ENCODE measurements at places on chromosomes 3 and 15. TPM values are rescaled to one million over a fixed set of nuclear protein-coding genes. Genes with fewer than 3 reads are reported as not detected.

Gene POLQ
- 3.0 TPM for total RNA-seq

Gene FETUB
- total RNA-seq: not detected

Gene NRROS
- total RNA-seq: 5.5 TPM

DNA sequence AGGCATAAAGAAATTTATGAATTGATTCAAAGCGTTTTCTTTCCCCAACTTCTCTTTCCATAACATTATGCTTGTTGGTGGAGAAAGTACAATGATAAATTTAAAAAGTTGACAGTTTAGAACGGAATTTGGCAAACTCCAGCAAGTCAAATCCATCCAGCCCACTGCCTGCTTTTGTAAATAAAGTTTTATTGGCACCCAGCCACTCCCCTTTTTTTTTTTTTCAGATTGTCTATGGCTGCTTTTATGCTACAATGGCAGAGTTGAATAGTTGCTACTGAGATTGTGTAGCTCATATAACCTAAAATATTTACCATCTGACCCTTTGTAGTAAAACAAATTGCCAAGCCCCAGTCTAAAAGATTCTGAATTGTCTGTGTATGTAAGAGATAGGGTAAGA is 112.8 kb upstream of the RBMS3 start:
- DNase-seq: no peak

DNA sequence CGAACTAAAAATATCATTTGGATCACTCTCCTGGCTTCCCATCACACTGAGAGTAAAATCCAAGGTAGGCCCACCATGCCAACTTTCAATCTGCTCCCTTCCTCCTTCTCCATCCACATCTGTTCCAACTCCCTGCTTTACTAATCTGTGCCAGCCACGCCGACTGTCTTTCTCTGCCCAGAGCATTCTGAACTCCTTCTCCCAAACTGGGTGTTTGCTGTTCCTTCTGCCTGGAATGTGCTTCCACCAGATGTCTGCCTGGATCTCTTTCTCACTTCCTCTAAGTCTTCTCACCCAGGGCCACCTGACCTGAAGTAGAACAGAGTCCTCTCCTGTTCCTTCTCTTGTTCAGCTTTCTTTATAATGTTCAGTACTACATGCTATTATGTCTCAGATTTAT is 5.6 kb upstream of the ARL8B start:
- no peak for DNase-seq

GRCh38 chr3:184209146-184209923 is 20.1 kb upstream of the VWA5B2 start:
- no peak for DNase-seq

DNA sequence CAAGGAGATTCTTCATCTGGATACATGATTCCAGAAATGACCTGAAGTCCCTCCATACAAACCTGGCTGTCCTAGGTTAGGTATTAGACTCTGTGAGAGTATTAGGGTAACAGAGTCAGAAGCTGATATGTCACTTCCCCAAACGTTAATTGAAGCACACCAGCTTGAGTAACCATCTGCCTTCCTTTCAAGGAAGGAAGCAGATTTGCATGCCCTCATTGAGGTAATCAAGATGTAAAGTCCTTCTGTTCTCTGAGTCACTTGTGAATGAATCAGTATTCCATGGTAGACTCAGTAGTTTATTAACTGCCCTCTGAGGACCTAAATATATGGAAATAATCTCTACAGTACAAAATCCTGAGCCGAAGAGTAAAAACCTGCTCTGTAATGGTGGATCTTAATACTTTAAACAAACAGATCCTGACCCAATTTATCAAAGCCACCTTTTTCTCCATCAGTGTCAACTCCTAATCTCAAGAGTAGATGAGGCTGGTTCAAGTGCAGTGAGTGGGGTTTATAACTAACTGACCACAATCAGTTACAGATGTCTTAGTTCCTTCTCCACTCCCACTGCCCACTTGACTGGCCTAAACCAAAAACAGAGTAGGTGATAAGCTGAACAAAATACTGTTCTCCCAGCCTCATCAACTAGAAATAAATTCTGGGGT is 246.2 kb upstream of the CHRM5 start:
- DNase-seq: no peak

DNA sequence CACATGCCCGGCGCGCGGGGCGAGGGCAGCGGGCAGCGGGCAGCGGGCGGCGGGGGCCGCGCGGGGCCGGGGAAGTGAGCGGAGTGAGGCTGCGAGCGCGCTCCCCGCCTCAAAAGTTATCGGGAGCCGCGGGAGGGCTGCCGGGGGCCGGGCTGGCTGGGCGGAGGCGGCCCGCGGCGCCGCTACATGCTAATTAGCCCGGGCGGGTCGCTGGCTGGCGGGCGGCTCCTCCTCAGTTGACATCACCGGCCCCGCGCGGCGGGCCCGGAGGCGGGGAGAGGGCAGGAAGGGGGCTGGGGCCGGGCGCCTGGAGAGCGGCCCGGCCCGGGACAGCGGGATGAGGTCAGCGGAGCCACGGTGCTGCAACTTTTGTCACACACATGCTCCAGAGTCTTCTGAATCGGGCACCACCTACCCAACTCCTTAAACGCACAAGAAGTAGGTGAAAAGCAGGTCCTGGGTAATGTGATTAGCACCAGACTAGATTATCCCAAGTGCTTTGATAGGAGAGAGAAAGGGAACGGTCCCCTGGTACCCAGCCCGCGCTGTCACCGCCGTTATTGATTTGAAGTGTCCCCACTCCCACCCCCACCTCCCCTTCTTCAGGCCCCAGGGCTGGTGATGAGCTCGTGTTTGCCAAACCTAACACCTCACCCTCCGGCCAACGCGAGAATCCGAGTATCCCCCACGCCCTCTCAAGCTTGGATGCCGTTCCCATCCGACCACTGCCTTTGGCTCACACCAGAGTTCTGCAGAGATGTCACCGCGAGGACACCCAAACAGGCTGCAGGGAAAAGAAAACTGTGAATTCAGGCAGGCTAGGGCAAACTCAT is at the start of gene HEG1:
Gene HEG1, minus strand, starts transcription at position 85 of the 833 bp plus-strand sequence. CDS start 107 bp downstream, outside the sequence.
- DNase-seq: peak; percentile 84

- no peak for DNase-seq
Measured at GRCh38 chr3:72896996-72897757, 9.3 kb downstream of the GXYLT2 start.

DNA sequence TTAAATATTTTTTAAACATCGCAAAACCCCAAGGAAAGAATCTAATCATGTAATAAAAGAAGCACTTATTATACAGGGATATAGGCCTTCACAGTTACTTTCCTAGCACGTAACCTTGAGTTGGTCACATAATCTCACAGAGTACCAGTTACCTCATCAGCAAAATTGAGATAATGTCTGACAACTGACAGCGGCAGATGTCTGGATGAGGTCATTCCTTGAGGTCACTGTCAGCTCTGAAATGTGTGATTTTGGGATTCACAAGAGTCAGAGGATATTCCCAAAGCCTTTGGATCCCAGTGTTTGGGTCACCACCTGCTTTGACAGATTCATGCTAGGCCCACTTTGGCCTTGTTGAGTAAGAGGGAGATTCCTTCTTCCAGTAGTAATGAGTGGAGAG is 151.4 kb upstream of the SEMA6D start:
- no peak for DNase-seq

- DNase-seq: peak; percentile 14
Measured at GRCh38 chr3:4826237-4827100, 152.8 kb upstream of the BHLHE40 start.

DNA sequence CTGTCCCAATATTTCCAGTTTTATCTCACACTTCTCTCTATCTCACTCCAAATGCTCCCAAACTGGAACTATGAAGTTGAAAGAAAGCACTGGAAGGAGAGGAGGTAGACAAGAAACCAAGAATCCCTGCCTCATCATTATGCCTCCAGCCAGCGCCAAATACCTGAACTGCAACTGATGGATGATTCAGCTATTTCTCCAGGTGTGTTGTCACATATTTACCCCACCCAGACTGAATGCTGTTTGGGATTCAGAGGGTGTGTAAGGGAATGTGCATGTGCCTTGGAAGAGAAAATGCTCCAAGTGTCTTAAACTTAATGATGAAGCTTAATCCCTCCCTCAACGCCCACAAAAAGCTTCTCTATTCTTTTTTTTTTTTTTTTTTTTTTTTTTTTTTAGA is 269.5 kb upstream of the ATP11B start:
- DNase-seq: no peak

DNA sequence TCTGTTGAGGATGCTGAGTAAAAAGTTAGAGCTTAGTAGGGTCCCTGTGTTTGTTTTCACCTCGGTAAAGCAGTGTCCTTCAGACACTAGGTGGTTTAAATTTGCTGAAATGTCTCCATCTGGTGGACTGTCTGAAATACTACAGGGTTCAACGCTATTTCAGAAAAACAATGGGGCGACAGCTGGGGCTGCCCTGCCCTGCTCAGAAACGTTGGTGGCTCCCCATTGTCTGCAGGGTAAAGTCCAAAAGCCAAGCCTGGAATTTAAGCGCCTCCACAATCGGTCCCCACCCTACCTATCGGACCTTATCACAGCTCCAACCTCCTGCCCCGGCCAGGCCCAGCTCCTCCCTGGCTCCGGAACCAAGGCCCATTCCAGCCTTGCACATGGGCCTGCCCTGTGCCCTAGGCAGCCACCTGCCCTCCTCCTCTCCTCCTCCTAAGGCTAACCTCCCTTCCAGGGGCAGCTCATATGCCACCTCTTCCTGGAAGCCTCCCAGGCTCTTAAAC is 4.3 kb upstream of the TSEN2 start:
- DNase-seq: no peak

DNA sequence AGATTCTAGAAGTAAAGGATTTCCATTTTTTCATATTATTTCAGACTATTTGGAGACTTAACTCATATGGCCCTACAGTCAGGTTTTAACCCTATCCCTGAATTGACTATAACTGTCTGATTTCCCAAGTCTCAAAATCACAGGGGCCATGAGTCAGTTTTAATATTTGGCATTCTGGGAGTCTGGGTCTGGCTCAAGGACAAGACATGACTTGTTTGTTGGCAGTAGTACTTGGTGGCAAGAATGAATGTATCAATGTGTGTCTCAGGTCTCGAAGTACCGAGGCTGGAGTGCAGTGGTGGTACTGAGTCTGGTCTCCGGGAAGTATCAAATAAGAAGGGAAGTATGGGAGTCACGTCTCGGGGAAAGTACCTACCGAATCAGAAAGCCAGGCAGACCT is 10.8 kb downstream of the UMPS start:
- DNase-seq: no peak

Data from prostate gland (tissue), 2 donors.